ENCODE measurements at places on chromosomes 5 and 9.

DNA sequence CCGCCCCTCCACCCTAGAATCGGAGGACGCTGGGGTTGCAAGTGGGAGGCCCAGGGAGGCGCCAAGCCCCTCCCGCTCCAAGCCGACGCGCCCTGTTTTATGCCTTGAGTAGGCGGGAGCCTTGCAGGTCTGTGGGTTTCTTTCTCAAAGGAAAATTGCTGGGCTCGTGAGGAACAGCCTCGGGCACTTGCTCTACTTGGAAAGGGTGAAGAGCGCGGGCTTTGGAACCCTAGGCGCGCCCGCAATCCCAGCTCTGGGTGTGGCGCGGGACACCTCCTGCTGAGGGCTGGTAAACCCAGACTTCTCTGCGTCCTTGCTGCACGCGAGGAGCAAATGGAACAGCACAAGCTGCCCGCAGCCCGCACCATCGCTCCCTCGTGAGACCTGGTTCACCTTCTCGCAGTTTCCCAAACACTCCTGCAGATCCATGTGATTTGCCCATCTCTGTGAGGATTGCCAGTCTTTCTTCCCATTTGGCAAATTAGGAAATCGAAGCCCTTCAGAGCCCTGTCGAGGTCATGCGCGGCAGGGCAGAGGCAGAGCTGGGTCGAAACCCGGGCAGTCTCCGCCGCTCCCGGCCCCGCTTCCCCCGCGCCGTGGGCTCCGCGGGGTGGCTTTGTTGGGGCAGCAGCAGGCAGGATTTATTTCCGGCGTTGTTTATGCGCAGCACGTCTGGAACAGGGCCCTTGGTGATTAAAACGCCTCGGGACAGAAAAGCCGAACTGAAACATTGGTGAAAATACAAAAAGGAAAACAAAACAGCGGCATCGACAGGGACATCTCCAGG is 98.4 kb upstream of the CPLX2 start:
- no peak for DNase-seq

DNA sequence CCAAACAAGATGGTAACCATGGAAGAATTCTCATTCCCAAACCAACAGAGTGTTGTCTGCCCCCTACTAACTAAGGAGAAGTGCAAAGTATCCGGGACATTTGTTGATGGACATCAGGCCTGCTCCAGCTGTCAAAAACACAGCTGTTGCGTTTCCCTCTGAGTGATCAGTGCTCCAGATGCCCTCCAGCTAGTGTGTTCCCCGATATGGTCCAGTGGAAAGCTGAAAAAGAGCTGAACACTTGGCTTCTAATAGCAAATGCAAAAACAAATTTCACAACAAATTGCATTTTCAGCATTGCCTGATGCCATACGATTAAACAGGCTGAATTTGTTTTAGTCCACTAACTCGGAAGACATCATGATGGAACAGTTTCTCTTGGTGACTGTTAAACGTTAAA is 1398.7 kb downstream of the PTPRD start:
- DNase-seq: no peak

DNA sequence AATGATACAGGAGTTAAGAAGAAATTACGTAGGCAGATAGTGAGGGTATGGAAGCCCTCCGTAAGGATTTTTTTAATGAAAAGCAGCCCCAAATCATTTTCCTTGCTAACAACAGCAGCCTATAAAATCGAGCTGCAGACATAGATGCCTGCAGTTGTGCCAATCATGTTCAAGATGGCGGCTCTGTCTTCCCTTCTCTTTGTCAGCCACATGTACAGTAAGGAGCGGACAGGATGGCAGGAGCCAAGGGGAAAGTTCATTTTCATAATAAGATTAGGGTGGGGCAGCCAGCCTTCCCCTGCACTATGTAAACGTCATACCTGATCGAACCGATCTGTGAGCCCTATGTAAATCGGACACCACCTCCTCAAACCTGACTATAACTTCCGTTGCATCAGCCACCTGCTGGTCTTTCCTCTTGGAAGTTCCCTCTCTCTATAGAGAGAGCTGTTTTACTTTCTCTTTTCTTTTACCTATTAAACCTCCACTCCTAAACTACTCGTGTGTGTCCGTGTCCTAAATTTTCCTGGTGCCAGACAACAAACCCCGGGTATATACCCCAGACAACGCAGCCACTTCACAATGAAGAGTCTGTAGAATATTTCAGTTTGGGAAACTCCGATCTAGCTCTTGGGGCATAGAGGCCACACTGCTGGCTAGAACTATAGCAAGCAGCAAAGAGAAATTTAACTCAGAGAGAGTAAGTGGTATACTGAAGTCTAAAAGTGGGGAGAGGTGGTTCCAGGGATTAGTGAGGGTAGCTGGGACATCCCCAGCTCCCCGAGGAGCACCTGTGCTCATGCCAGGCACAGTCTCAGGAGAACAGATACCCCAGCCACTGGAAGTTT is 20.8 kb upstream of the SLC24A2 start:
- DNase-seq: no peak

DNA sequence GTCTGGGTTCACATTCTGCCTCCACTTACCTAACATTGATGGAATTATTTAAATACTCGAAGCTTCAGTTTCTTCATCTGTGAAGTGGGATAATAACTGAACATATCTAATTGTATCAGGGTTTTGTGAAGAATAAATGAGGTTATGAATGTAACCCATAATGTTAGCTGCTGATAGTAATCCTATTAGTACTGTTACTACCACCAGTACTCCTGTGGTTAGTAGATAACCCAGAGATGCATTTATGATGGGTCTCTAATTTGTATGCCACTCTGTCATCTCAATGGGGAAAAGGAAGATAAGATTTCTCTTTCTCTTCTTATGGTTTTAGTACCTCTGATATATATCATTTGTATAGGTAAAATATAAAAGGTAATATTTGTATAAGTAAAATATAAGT is 16.0 kb downstream of the CPEB4 start:
- DNase-seq: no peak

DNA sequence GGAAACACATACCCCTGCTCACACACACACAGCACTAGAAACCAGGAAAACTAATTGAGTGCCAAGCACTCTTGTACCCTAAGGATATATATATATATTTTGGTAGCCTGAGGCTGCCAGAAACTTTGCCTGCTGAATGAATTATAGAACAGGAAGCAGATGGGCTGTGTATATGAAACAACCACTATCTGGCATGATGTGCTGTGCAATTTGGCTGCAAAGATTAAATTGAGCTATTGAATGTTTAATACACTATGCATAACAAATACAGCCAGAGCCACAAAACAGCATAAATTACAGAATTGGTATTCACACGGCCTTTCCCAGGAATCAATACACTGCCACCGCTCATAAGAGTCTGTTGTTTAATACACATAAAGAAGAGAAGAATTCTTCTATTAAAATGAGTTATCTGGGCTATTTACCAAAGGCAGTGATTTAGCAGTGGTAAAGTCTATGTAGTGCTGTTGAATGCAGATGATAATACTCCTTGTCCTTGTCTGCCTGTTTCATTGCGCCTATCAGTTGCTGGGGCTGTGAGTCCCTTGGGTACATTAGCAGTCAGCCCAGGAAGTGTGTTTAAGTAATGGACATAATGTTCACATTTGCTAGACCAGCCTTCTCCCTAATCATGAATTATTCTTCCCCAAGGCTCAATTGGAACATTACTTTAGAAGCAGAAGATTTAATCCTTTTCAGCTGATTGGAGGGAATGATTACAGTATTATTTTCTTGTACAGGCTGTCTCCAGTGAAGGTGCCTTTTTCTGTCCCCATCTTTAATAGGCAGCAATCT is 294.3 kb downstream of the TLE1 start:
- DNase-seq: no peak

DNA sequence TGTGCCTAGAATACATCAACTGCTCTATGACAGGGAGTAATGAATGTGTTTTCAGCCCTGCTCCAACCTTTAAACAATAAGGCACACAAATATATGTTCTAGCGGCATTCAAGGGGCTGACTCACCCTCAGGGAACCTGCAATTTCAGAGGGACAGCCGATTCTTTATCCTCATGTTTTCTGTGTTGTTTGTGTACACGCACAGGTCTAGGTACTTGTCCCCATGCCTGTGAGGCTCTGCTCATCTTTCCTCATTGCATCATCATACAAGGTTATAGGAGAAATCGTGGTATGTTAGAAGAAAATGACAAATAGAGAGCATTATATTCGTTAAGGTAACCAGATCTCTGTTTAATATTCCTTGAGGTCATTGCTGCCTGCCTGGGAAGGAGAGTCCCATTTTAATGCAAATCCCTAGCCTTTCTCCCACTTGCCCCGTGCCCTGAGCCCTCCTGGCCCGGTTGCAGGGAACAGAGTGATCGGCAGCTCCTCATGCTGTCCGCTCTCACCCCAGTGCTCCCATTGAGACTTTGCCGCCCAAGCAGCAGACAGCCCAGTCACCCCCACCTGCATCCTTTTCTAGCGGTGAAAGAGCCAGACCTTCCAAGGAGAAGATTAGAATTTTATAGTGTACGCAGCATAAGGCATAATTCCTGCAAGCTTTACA is 14.6 kb downstream of the MAP1B start:
- DNase-seq: no peak

DNA sequence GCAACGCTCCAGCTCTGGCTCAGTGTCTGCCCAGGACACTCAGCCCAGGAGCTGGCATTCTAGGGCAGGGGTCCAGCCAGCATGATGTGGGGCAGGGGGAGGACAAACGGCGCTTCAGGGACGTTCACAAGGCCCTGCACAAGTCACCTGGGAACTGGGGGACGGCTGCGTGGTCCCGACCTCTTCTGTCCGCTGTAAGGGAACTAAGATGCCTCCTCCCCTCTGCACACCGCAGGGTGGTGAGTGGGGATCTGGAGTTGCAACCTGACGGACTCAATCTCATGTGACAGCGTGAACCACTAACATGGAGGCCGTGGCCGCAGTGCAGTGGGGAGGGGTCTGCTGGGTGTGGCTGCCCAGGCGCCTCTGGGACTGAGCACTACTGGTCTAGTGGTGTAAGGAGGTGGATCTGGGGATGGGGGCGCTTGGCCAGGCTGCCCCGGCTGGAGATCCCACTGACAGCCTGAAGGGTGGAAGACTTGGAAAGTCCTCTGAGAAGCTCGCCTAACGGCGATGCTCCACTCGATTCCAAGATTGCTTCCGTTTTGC is 88.0 kb upstream of the RAPGEF1 start:
- DNase-seq: peak; percentile 70

DNA sequence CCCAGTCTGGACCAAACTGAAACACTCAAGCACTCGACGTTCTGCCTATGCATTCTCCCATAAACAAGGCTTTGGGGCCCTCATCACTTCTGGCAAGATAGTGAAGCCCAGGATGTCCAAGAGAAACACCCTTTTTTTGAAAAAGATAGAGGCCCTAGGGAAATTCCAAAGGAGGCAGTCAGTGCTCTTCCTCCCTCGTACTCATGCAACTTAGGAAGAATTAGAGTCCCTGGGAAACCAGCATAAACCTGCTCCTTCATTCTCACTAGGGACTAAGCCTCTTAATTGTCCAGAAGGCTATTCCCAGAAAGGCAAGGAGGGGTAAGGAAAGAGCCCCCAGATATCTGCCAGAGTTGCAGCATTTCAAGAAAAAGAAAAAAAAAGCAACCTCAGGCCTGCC is 7.8 kb upstream of the RUSC2 start:
- no peak for DNase-seq

DNA sequence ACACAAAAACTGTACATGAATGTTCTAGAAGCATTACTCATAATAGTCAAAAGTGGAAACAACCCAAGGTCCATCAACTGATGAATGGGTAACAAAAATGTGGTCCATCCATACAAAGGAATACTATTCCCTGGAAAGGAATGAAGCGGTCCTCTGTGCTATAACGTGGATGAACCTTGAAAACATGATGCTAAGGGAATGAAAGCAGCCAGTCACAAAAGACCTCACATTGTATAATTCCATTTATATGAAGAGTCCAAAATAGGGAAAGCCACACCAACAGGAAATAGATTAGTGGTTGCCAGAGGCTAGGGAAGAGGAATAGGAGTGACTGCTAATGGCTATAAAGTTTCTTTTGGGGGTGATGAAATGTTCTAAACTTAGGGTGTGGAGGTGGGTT is 22.7 kb upstream of the BARHL1 start:
- no peak for DNase-seq

- DNase-seq: no peak
Measured at GRCh38 chr9:94758880-94759279, 32.4 kb downstream of the AOPEP start.

DNA sequence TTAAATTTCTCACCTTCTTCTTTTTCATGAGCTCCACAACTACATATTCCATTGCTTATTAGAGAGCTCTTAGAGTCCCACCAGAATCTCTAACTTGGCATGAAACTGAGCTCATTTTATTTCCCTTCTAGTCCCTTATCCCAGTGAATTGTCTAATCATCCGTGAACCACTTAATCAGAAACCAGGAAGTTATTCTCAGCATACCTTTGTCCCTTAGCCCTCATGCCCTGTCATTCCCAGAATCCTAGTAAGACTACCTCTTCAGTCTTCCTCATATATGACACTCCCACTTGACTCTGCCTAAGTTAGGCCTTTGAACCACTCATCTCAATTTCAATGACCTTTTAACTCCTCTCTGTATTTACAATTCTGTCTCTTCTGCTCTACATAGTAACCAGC is 93.0 kb upstream of the PAPPA start:
- DNase-seq: no peak

DNA sequence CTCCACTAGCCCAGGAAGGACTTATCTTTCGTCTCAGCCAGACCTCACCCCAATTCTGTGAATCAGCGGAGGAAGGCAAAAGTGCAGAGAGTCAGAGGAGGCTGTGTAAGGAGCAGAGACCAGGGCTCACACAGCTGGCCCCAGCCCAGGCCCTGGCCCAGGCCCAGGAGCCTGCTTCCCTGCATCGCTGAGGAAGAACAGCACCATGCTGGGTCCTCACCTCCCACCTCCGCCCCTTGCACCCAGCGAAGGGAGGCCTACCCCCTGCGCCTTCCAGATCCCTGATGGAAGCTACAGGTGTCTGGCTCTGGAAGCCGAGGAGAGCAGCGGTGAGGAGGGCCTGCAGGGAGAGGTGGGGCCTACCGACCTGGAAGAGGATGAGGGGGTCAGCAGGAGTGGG is 22.3 kb upstream of the SYNPO start:
- DNase-seq: no peak

- DNase-seq: no peak
Measured at GRCh38 chr5:119072496-119072895, 1.6 kb downstream of the DMXL1 start.

GRCh38 chr5:109155625-109156024 is 254.1 kb downstream of the PJA2 start:
- DNase-seq: no peak

- no peak for DNase-seq
Measured at GRCh38 chr5:91020065-91020800, 362.9 kb downstream of the ARRDC3 start.

GRCh38 chr5:64201996-64202395 is 36.4 kb downstream of the RNF180 start:
- no peak for DNase-seq

- peak; percentile 35 for DNase-seq
Measured at GRCh38 chr9:135908754-135909204, 1.4 kb upstream of the CAMSAP1 start.
